Natural killer cell (primary cell): ENCODE measurements at places on chromosomes 4 and X. TPM values are rescaled to one million over a fixed set of nuclear protein-coding genes. Genes with fewer than 3 reads are reported as not detected.

HMGN5 gene
- total RNA-seq = 1.3 TPM

CXCL5 gene
- total RNA-seq = 0.23 TPM

TMSB15B gene
- 3.8 TPM for total RNA-seq

SHOX gene
- not detected for total RNA-seq

ALAS2 gene
- not detected for total RNA-seq

MAGEB6B gene
- total RNA-seq = not detected

LRRC66 gene
- total RNA-seq = not detected

NPFFR2 gene
- not detected for total RNA-seq

NMU gene
- not detected for total RNA-seq

FAAH2 gene
- total RNA-seq = 1.6 TPM

BST1 gene
- total RNA-seq = 2.2 TPM

UGT2B17 gene
- not detected for total RNA-seq

MED28 gene
- total RNA-seq = 51.1 TPM

SHROOM2 gene
- not detected for total RNA-seq

COQ2 gene
- total RNA-seq = 4.7 TPM

TNIP3 gene
- 0.64 TPM for total RNA-seq

GAGE12F gene
- not detected for total RNA-seq

G6PD gene
- total RNA-seq = 184 TPM

S100P gene
- 2.7 TPM for total RNA-seq

AFP gene
- total RNA-seq = not detected

MAGEA4 gene
- not detected for total RNA-seq

FAT1 gene
- total RNA-seq = not detected

RIBC1 gene
- total RNA-seq = 2.1 TPM
